AG08395 (cell line): ENCODE measurements at places on chromosomes 13 and 19.
A peak's percentile ranks its signal among the peaks of the same experiment; 100 is the strongest.

- DNase-seq: no peak
These were observed 733.5 kb upstream of the SGCG start for GRCh38 chr13:22447132-22447886.

DNA sequence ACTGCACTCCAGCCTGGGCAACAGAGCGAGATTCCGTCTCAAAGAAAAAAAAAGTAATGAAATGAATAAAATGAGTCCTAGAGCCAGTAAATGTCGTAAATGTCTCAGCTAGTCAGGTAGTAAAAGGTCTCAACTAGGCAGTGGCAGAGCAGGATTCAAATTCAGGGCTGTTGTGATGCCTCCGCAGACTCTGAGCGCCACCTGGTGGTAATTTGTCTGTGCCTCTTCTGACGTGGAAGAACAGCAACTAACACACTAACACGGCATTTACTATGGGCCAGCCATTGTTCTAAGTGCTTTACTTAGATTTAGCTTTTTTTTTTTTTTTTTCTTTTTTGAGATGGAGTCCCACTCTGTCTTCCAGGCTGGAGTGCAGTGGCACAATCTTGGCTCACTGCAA lies 30.2 kb downstream of the CYP2F1 start:
- DNase-seq: peak; percentile 70

GRCh38 chr13:69389899-69390298 lies 717.7 kb upstream of the ATXN8OS start:
- DNase-seq: peak; percentile 3

GRCh38 chr13:95535243-95535642 lies 17.3 kb upstream of the CLDN10 start:
- peak; percentile 13 for DNase-seq

- DNase-seq: no peak
These were observed 178.3 kb upstream of the MYO16 start for GRCh38 chr13:108451121-108451520.

- no peak for DNase-seq
These were observed 2.2 kb downstream of the FCER2 start for GRCh38 chr19:7699417-7700401.

DNA sequence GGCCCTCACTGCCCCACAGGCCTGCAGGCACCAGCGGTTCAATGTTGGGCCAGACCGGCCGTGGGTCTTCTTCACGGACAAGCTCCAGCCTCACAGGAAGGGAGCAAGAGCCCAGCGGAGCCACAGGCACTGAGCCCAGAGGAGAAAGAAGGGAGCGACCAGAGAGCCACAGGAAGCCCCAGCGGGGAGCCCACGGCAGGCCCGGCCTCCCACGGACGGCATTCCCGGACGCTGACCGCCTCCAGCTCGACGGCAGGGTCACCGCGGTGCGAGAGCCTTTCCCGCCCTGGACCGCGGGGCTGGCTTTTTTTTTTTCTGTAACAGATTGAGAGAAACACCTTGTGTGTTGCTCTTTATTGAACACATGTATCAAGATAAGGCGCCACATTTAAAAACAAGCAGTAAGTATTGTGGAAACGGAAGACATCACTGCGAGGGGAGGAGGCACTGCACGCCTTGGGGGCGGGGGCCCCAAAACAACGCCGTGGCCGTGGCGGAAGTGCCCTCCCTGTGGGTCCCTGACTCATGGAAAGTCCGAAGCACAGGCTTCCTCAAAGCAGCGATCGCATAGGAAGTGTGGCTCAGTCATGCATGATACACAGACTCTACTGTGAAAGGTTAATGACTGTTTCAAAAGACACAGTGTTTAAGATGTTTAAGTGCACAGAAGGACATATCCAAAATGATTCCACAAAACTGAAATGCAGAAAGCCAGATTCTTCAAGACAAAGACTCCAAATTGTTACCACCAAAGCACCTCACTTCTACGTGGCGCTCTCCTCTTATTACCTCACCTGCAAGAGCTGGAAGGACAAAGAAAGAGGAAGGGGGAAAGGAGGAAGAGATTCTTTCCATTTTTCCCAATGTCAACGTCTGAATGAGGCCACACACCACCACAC lies 3.5 kb downstream of the RASA3 start:
- peak; percentile 91 for DNase-seq

- DNase-seq: peak; percentile 46
These were observed 964 bp downstream of the PAK4 start for GRCh38 chr19:39126312-39127187.

- DNase-seq: peak; percentile 59
These were observed 45.4 kb downstream of the ZIC5 start for GRCh38 chr13:99926014-99926731.

DNA sequence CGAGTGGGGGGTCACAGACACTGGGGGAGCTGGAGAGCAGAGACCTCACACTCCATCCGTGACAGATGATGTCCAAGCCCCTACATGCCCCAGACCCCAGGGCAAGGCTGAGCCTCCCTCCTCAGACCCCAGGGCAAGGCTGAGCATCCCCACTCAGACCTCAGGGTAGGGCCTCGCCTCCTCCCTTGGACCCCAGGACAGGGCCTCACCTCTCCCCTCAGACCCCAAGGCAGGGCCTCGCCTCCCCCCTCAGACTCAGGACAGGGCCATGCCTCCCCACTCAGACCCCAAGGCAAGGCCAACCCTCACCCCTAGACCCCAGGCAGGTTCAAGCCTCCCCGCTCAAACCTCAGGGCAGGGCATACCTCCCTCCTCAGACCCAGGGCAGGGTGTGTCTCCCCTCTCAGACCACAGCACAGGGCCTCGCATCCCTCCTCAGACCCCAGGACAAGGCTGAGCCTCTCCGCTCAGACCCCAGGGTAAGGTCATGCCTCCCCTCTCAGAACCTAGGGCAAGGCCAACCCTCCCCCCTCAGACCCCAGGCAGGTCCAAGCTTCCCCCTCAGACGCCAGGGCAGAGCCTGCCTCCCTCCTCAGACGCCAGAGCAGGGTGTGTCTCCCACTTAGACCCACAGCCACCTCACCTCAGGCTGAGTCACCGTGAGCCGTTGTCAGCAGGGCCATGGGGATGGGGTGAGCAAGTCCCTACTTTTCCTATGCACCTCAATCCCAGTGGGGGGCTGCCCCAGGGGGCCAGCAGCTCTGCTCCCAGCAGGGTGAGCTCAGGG lies 1.7 kb upstream of the S1PR4 start:
- peak; percentile 82 for DNase-seq

GRCh38 chr13:64130600-64130999 lies 2715.0 kb upstream of the PCDH20 start:
- DNase-seq: no peak

- DNase-seq: no peak
These were observed 130.6 kb downstream of the COG6 start for GRCh38 chr13:39786091-39786490.

- DNase-seq: no peak
These were observed 1405.0 kb downstream of the OLFM4 start for GRCh38 chr13:54433493-54434206.

DNA sequence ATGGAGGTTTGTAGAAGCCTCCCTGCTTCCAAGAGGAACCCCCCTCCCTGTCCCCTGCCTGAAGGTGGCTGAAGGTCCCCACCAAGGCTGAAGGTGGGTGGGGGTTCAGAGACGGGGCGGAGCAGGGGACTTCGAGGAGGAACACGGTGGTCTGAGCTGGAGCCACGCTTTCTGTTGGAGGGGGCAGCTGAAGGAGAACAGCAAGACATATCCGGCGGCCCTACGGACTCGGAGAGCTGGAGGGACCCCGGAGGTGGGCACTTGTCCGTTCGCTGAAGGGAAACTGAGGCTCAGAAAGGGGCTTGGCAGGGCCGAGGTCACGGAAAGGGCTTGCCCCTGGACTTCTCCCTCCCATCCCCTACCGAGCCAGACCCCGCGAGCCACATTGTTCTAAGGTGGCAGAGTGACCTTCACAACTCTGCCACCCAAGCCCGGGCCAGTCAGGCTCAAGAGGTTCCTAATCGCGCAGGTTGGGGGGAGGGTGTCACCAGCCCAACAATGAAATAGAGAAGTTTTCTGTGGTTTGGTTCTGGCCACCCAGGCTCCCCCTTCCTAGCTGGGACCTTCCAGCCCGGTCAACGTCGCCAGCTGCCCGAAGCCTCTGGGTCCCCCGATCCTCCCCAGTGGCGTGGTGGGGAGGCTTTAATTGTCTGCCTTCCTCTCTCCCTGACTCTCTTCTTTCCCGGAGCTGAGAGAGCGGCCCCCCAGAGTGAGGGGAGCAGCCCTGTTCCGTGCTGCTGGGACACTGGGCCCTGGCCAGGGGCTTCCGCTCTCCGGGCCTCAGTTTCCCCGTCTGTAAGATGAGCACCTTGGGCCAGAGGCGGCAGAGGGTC lies 15.5 kb upstream of the KCNN1 start:
- no peak for DNase-seq

GRCh38 chr19:54739587-54740497 lies 1.5 kb downstream of the KIR2DL3 start:
- DNase-seq: no peak

DNA sequence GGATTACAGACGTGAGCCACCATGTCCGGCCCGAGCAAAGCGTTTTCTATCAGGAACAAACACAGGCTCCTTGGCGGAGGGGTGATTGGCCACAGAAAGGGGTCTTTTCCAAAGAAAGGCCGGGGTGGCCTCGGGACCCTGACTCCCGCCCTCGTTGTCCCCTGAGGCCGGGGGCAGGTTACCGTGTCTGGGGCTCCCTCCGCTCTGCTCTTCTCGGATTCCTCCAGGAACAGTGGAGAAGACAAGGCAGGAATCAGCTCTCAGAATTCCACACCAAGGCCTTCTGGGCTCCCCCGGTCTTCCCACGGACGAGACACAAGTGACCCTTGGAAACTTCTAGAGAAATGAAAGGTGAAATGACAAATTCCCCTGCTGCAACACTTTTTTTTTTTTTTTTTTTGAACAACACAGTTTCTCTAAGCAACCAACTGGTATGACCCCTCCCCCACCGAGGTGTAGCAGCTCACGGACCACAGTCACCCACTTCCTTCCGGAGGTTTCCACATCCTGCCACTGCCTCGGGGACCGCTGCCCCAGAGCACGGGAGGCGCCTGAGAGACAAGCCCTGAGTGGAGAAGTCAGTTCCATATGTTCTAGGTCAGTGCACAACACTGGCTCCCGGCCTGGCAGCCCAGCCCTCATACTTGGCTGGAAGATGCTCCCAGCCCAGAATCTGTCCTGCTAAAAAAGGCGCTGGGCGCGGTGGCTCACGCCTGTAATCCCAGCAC lies 11.0 kb downstream of the MOB3A start:
- DNase-seq: no peak

DNA sequence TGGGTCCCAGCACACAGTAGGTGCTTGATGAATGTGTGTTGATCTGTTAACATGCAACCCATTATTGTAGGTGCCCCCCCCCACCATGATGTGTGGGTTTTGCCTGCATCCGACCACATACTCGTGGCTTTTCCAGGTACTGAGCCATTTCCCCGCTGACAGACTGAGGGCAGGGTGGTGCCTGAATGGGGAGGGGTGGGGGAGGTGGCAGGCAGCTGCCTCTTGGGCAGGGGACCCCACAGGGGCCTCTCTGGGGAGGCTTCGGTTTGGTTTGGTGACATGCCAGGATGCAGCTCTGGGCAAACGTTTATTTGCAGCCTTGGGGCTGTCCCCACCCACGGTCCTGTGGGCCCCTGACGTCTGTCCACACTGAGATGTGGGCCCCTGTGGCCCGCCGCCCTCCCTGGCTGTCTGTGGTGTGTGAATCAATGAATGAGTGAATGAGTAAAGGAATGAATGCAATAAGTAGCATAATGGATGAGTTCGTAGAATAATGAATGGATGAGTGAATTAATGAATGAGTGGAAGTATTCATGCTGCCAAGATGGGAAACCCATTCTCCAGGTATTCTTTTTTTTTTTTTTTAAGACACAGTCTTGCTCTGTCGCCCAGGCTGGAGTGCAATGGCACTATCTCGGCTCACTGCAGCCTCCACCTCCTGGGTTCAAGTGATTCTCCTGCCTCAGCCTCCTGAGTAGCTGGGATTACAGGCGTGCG lies 9.0 kb upstream of the JUND start:
- DNase-seq: no peak

DNA sequence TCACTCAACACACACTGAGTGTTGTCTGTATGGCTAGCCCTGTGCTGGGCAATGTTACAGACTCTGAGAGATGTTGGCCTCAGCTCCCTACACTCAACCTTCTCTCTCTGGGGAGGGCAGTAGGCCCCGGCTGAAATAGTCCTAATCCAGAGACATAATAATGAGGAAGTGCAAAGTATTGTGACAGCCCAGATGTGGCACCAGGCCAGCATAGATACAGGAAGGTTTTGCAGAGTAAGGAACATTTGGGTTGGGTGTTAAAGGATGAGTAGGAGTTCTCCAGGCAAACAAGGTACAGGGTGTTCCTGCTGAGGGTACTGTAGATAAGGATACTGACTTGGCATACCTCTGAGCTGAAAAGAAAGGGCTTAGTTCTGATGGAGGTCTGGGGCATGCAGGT lies 2.4 kb downstream of the LIN7B start:
- DNase-seq: no peak

DNA sequence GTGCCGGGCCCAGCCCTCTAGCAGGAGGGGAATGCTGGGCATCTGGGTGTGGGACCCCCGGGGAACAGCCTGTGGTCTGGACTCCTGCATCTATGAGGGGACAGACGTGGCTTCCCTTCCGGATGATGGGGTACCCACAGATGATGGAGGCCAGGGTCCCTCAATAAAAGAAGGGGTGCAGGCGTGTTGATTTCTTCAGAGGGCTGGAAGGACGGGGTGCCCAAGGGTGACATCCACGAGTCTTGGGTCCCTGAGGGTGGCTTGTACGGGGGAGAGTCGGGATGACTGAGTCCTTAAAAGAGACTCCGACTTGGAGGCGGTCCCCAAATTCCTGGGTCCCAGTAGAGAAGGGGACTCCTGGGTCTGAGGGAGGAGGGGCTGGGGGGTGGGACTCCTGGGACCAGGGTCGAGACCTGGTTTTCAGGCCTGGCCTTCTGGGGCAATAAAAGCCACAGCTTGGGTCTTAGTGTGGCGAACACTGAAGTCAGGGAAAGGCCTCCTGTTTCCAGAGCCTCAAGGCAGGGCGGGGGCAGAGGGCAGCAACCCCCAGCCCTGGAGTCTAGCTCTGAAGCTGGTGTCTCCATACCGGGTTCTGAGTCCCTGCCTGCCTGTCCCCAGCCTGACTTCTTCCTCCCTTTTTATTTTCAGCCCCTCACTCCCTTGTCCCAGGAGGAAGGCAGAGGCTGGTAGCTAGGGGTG lies 459 bp upstream of the GRIN2D start:
- DNase-seq: no peak

GRCh38 chr19:37990362-37990761 lies 83.4 kb downstream of the SIPA1L3 start:
- no peak for DNase-seq

- no peak for DNase-seq
These were observed 112.6 kb downstream of the KCTD12 start for GRCh38 chr13:76773448-76774094.

- no peak for DNase-seq
These were observed 2.0 kb upstream of the KLF16 start for GRCh38 chr19:1865172-1866010.

- no peak for DNase-seq
These were observed 94.6 kb downstream of the LRCH1 start for GRCh38 chr13:46647512-46648065.

DNA sequence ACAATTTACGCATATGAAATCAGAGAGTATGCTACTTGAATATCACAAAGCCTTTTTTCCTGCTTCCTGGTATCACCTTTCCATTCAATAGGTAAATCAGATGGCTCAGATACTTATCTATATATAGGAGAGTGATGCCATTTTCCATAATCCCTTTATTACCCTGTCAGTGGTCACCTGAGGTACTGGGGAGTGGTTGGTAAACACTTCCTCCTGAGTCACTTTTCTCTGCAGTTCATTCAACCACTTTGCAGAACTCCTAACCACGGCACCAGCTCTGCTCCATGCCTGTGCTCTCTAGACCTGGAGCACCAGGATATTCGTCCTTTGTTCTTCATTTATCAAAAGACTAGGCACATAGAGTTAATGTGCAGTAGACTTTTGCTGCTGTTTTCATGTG lies 748.5 kb upstream of the KLHL1 start:
- DNase-seq: no peak
